ENCODE measurements at places on chromosomes 2 and 18.

DNA sequence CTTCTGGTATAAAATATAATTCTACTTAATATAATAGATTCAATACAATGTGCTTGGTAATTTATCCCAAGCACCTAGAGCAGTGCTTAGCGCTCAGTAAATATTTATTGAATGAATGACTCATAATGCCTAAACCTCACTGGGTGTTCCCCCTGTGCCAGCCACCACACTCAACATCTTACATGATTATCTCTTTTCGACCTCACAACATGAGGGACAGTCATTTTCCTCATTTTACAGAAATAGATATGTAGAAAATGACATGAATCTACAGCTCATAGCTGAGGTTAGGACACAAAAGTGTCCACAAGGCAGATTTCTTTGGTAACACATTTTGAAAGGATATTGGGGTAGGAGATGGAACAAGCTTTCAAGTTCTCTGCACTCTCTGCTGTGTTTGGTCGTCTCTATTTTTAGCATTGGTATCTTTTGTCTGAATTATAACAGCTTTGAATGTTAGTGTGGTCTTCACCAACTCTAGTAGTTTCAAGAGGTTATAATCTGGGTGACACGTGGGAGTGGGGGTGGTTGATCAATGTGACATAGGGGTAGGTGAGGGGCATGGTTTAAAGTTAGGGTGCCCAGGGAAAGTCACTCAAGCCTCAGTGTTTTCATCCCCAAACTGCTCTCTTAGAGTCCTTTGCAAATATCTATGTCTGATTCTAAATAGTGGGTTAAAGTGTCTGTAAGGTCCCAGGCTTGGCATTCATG is 9.8 kb downstream of the MYOM1 start:
- DNase-seq, result no peak

GRCh38 chr2:188965563-188965962 is 8.6 kb upstream of the COL3A1 start:
- DNase-seq, result no peak

DNA sequence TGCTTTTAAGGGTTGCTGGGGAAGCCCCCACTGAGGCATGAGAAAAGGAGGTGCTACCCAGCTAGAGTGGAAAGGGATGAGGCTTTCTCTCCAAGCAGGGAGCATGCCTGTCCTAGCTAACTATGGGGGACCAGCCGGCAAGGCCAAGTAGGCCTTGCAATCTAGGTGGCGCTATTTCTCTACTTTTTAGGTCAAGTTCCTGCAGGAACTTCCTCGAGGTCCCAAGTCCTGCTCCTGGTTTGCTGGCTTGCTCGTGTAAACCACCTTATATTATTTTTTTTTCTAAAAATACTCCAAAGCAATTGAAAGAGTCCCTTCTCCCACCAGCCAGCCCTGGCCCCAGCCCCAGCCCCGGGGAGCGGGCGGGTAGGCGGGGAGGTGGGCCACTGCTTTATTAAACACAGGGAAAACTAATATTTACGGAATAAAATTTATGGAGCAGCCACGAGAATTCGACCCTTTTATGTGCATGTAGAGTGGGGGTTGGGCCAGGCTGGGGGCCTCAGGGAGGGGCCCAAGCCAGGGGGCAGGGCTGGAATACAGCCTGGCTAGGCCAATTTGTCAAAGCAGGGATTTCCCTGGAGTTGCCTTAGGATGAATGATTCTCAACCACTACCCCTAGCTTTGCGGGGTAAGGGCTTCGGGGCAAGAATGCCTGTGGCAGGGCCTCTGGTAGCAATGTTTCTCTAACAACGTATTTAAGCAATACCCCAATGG is 12.8 kb upstream of the IHH start:
- DNase-seq, result no peak

- DNase-seq, result no peak
Measured at GRCh38 chr2:44245083-44245861, 30.0 kb upstream of the SLC3A1 start.

GRCh38 chr2:146004462-146004861 is 1484.5 kb upstream of the ZEB2 start:
- no peak for DNase-seq

- no peak for DNase-seq
Measured at GRCh38 chr2:237708065-237708398, 80.6 kb downstream of the LRRFIP1 start.

GRCh38 chr2:71669628-71670429 is 216.5 kb downstream of the DYSF start:
- DNase-seq, result no peak

DNA sequence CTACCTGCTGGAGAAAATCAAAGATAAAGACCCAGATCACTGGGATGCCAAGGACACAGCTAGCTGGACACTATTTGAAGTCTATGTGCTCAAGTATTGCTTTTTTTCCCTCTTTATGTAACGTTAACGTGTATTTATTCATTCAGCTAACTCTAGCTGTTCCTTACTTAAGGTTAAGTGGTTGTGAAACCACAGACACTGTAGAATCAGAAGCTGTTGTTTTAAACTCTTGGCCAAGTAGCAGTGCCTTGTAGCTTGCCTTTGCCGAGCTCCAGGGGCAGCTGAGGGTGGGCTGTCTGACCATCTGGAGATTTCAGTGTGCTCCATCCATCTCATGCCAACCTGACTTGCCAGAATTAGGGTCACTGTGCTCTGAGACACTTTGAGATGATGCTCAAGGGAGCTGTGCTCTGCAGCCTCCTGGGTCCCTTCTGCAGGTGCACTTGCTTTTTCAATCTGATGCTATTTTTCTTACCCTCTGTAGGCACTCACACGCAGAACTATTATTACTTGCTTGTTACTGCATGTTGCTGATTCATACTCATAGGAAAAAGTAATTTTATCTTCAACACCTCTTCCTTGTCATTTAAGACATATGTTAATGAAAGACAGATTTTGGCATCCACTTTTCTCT is 116.2 kb downstream of the METTL8 start:
- DNase-seq, result no peak

GRCh38 chr2:222671259-222672067 is at the start of gene MOGAT1:
Gene MOGAT1 (plus strand): TSS chr2:222671658. CDS start chr2:222671786, 128 bp downstream.
- DNase-seq, result no peak

GRCh38 chr2:29950481-29950880 is 29.1 kb upstream of the ALK start:
- DNase-seq, result no peak

GRCh38 chr2:128603411-128603924 is 284.8 kb upstream of the HS6ST1 start:
- no peak for DNase-seq

DNA sequence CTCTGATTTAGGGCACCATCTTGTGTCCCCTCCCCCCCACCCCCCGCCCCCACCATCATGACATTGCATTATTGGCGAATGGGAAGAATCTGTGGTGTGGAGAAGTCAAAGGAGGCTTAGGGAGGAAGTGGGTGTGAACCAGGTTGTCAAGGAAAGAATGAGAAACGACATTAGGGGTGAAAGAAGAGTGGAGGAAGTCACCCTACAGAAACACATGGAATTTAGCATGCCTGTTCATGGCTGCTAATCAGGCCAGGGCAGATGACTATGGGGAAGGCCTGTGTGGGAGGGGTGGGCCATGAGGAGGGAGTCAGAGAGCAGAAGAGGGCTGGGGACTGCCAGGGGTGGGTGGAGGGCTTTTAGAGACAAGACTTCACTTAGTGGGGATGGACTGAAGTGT is 81.6 kb downstream of the AOX1 start:
- DNase-seq, result no peak

DNA sequence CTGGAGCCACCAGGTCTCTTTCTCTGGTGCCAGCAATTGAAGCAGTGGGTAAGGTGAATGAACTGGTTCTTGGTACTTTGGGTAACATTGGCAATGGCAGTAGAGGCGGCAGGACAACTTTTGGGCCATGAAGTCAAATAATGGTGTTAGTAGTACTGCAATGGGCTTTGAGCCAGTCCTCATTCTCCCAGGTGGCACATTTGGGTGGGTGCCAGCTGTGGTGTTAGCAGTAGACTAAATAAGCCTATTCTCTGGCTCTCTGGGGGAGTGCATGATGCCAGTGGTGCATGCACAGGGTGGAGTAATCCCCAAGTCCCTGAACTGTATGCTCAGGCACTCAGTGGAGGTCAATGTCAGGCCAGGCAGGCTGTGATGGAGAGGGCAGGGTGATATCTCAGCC is 120.2 kb upstream of the LRRTM4 start:
- no peak for DNase-seq

GRCh38 chr2:239945751-239946561 is 79.2 kb downstream of the NDUFA10 start:
- DNase-seq, result no peak

DNA sequence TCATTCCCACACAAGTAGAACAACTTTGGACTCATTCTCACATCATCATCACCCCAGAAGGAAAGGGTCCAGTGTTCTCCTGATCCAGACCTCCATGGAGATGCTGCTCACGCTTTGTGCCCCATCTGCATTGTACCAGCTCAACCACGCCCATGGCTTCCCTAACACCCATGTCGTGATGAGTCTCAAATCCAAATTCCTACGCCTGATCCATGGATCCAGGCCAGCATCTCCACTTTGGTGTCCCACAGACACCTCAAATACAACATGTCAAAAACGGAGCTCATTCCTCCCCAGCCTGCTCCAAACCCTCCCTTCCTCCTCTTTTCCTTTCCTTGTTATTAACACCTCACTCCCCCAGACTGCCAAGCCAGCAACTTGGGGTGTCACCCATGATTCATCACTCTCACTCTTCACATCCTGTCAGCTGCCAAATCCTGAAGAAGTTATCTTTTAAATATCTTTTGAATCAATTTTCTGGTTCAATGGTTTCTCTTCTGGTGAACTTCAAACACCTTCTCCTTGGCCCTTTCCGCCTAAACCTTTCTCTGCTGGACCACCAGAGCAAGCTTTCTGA is 30.2 kb upstream of the FAM124B start:
- DNase-seq, result no peak
